ENCODE measurements at places on chromosomes 5 and 9. TPM values are rescaled to one million over a fixed set of nuclear protein-coding genes. Genes with fewer than 3 reads are reported as not detected.

- no peak for DNase-seq
These were observed 17.3 kb downstream of the TTC33 start for GRCh38 chr5:40738502-40738901.

DNA sequence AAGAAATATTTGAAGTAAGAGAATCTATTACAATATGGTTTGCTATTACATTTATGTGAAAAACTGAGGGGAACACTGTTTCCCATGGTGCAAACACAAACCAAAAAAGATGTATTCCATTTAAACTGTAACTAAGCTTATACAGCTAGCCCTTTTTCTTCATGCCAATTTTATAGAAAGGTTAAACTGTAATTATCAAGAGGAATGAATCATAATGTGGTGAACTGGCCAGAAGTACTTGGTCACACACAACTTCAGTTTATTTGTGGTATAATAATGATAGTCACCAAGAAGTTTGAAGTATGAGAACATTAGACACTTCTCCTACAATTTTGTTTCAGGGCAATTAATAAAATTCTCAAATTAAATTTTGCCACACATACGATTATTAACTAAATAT is 177.9 kb downstream of the XRCC4 start:
- DNase-seq: no peak

- DNase-seq: no peak
These were observed 105.2 kb downstream of the SH3TC2 start for GRCh38 chr5:148957591-148958202.

GRCh38 chr5:75862872-75863271 is 145.6 kb upstream of the POC5 start:
- no peak for DNase-seq

- no peak for DNase-seq
These were observed 5.8 kb downstream of the FPGS start for GRCh38 chr9:127808347-127809001.

GRCh38 chr9:15178631-15179030 is 128.4 kb downstream of the TTC39B start:
- no peak for DNase-seq

DNA sequence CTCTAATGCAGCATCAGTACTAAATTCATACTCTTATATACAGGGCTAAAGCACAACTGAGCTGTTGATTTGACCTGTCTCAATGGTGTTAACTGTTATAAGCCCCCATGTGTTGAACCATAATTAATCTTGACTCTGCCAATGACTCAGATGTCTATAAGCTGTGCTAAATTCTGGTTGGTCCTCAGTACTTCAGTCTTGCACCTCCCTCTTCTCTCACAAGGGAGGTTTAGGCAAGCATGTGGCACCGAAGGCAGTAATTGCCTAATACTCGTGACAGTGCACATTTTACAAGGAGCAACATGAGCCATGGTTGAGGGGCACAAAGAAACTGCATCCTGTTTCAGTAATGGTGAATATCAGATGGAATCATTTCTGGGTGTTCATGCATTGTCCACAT is 255.9 kb downstream of the TRPM3 start:
- no peak for DNase-seq

NFIL3 gene
- 10.3 TPM for total RNA-seq

PCDHB10 gene
- total RNA-seq: under 0.01 TPM

TRPM6 gene
- total RNA-seq: 1.6 TPM

GPR151 gene
- total RNA-seq: not detected

TIGD6 gene
- total RNA-seq: 0.75 TPM

INSL6 gene
- not detected for total RNA-seq

MZB1 gene
- not detected for total RNA-seq

SETD9 gene
- total RNA-seq: 8.8 TPM

SLC34A3 gene
- 0.07 TPM for total RNA-seq

Measured in epithelial cell of proximal tubule (primary cell).